ENCODE measurements at places on chromosomes 11 and 22.
A peak's percentile ranks its signal among the peaks of the same experiment; 100 is the strongest.

DNA sequence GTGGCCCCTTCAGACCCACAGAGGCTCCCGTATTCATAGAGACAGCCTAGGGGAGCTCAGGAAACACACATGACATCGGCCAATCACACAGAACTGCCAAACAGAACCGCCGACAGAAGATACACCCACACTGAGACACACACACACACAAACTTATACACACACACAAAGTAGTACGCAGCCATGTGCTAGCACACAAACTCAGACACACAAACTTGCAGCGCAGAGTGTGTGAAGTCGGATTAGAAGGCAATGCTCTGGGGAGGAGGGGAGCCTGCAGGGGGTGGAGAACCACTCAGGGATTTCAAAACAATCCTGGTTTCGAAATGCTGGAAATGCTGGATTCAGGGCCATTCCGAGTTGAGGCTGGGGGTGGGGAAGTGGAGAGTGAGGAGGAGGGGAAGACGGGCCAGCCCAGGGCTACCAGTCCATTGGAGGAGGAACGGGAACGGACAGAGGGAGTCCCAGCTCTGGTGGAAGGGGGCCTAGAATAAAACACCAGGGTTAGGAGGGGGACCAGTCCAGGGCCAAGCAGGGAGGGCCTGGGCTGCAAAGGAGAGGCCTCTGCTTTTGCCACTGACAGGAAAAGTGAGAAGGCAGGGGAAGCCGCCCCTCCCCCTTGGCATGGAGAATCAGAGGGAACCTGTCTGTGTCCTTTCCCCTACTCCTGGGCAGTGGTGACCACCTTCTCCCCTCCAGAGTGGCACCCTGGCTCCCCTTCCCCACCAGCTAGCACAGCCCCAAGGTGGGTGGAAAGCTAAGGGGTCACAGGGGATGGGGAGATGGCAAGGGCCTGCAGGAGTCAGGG, 4.4 kb downstream of the BCL9L start:
- no peak for DNase-seq

DNA sequence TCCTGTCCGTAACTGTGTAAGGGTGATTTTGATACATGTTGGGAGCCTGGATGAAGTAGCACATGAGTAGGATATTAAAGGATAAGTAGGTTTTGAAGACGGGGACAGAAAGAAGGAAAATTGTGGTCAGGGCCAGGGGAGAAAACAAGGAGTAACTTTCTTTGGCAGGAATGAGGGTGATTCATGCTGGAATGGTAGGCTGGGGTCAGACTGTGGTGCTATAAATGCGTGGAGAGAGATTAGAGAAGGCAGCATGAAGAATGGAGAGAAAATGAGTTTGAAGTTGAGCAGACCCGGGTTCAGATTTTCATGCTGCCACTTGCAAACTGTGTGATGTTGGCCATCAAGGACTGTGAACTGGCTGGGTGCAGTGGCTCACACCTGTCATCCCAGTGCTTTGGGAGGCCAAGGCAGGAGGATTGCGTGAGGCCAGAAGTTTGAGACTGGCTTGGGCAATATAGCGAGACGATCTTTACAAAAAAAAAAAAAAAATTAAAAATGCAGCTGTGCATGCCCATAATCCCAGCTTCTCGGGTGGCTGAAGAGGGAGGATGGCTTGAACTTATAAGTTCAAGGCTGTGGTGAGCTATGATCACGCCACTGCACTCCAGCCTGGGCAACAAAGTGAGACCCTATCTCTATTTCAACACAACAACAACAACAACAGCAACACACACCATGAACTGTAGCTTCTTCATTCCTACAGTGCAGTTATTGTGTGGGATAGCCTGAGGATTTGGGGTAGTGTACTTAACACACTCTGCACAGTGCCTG, 22.3 kb downstream of the ZBTB16 start:
- DNase-seq: no peak

- DNase-seq: no peak
These were observed 14.2 kb upstream of the OLFML1 start for GRCh38 chr11:7471071-7471470.

DNA sequence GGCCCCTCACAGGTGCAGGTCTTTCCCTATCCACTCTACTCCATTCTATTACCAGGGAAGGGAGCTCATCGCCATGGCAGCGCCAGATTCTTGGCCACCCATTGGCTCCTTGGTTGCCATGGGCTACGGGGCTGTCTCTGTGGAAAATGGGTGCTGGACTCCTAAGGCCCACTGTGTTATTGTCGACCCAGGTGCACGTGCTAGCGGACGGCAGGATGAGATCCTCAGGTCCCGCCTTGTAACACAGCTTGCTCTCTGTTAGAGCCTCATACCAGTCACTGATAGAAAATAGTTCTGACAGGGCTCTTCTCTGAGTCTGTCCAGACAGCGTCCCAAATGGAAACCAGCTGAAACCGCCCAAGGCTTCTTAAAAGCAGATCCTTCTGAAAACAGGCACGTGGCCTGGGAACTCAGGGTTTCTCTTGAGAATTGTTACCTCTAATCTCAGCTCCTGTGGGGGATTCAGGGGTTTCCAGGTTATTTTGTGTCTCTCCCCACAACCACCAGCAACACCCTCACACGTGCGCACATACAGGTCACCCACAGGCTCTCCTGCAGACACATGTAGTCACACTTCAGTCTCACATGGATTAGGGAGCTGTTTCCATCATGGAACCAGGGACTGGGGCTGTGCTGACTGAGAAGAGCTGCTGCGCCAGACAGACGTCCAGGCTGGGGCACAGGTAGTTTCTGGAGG, 1.5 kb downstream of the TUB start:
- DNase-seq: no peak

- no peak for DNase-seq
These were observed at the start of gene GPR83 for GRCh38 chr11:94400839-94401772. GPR83 (minus strand) TSS chr11:94401419; CDS start chr11:94401247, 172 bp downstream.

DNA sequence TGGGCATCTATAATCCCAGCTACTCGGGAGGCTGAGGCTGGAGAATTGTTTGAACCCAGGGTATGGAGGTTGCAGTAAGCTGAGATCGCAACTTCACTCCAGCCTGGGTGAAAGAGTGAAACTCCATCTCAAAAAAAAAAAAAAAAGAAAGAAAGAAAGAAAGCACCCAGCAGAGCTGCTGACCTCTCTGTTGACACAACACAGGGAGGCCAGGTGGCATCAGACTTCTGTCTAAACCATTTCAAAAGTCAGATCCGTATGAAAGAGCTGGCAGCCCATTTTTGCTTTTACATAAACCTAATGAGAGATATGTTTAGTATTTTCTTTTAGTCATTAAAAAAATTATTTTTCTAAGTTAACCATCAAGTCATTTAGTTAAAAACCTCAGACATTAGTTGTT, 64.4 kb upstream of the RRM1 start:
- DNase-seq: no peak

GRCh38 chr11:16926883-16927626, 87.2 kb downstream of the PLEKHA7 start:
- DNase-seq: no peak

DNA sequence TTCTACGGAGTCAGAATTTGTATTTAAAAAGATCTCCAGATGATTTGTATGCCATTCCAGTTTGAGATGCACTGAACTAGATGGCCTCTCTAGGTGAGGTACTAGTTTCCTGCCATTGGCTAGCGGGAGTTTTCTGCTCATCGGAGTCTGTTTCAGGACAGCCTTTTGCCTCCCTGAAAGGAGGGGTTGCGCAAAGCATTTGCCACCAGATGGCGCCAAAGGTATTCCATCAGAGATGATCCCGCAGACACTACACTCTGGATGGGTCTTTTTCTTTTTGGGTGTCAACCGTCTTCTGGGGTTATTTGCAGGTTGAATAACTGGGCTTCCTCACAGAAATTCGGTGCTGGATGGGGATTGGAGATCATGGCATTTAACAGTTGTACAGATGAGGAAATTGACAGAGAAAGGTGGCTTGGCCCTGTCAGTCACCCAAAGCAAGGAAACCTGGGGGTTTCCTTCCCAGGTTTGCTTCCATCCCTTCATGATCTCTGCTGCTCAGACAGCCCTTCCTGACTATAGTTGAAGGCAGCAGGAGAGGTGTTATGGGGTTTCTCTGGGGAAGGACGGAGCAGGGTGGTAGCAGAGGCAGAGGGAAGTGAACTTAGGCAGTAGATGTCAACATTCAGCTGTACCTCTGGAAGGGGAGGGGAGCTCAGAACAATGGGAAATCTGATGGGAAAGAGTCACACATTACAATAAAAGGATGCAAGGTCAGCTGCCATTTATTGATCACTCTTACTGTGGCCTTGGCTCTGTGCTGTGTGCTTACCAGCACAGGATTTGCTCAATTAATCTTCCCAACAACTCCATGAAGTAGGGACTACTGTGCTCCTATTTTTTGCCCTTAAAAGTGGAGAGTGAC, 81.6 kb downstream of the CCDC81 start:
- peak; percentile 69 for DNase-seq

- DNase-seq: no peak
These were observed 800.9 kb downstream of the BRD1 start for GRCh38 chr22:49026494-49027367.

- no peak for DNase-seq
These were observed 22.4 kb downstream of the CCDC82 start for GRCh38 chr11:96367342-96367741.

GRCh38 chr11:35190804-35191348, 51.9 kb downstream of the CD44 start:
- no peak for DNase-seq

DNA sequence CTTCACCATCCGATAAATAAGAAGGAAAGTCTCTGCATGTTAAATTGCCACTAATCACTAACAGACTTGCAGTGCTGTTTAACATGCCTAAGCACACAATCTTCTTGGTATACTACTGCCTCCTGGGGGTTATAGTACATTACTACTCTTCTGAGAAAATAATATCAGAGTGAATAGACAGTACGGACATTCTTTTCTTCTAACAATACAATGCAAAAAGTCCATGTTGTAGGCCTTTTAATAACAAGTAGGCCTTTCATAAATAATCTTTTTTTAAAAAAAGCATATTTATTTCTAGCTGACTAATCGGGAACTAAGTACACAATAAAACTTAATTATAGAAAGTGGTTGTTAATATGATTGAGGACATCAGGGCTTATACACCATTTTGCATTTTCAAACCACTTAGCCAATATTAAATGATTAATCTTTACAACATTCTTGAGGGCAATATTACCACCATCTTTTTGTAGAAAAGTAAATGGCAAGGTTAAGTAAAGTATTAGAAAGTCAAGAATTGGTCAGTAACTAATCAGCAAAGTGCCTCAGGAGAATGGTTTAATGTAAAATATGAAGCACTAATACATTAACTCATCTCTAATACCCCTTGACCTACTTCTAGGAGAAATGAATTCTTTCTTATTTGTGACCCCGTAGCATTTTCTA, 84.7 kb downstream of the TTC28 start:
- DNase-seq: no peak

DNA sequence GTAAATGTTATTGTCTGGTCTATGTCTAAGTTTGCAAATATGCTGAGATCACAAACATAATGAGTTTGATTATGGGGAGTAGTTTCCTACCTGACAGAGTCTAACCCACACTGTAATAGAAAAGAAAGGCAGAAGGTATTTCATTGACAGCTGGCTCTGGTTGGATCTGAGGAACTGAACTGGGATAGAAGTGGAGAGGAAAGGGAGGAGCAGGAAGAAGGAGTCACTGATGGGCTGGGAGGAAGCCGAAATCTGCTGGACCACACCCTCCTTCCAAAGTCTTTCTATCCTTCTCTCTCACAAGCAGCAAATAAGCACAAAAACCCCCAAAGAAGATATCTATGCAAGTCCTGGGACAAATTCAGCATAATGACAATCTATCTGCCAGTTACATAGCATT, 11.7 kb downstream of the BLID start:
- no peak for DNase-seq

DNA sequence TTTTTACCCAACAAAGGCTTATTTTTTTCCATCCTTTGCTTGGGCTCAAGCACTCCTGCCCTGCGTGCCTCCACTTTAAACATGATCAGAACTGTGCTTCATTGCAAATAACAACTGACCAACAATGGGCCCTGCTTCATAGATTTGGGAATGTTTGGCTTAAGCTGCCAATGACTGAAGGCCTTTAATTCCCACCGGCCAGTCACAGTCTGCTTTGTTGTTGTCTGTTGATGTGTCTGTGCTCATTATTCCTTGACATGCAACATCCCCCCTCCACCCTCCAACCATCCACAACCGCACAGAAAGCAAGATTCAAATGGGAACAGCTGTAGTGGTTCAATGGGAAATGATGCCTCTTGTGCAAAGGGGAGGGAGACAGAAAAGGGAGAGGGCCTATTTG, 23.0 kb downstream of the PAX6 start:
- DNase-seq: no peak

GRCh38 chr22:20131597-20131858, at the start of gene ZDHHC8:
ZDHHC8 (plus strand) TSS chr22:20131804; CDS start chr22:20131948, 144 bp downstream.
- DNase-seq: peak; percentile 25

- no peak for DNase-seq
These were observed 14.8 kb upstream of the FAM168A start for GRCh38 chr11:73612601-73613140.

DNA sequence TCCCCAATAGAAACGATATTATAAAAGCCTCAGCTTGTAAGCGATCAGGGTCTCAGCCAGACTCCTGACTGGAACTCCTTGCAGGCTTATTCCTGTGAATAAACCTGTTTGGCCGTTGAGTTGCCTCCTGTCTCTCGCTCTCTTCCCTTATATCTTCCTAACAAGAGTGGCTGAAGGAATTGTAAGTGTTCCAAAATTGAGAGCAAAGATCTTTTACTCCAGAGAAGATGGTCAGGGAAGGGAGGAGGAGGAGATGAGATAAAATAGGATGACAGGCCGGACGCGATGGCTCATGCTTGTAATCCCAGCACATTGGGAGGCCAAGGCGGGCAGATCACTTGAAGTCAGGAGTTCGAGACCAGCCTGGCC, 1.2 kb upstream of the SLC37A4 start:
- no peak for DNase-seq

DNA sequence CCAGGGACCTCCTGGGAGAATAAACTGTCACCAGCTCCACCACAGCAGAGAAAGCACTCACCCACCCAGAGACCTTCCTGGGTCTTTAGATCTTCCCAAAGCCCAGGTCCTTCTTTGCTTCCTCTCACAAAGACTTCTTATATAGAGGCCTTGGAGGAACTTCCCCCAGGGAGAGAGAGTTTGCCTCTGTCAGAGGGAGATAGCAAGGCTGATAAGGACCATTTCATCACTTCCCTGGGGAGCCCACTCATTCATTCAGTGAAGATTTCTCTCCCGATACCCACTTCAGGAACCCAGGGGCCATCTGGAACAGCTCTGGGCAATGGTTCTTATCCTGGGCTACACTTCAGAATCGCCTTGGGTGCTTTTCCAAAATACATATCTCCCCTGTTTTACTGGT, at the start of gene PRG2:
Gene PRG2 (minus strand): TSS at position 116 of the 400 bp plus-strand sequence. CDS start 706 bp downstream, outside the sequence.
- no peak for DNase-seq

- DNase-seq: no peak
These were observed 532 bp upstream of the VSIG2 start for GRCh38 chr11:124752471-124753102.

DNA sequence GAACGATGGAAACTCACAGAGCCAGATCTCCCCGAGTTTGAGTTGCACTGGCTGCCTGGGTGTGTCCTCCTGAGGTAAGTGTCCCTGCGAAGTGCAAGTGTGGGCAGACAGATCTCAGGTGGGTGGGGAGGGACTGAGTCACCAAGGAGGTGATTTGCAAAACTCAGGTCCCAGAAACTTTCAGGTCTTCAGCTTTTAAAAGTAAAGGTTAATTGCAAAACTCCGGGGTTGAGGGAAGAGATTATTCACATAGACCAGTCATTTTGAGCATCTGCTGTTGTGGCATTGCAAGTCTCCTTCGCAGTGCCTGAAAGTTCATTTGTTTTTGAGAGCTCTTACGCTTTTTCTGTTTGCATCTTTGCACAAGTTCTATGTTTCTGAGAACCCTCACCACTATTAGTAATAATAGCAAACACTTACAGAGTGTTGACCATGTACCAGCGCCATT, 7.1 kb downstream of the CD44 start:
- no peak for DNase-seq

- DNase-seq: no peak
These were observed 16.2 kb upstream of the EIF4G2 start for GRCh38 chr11:10824888-10825287.

Data from stimulated activated CD8-positive, alpha-beta memory T cell treated with anti-CD3 and anti-CD28 coated beads, Interleukin-2, amount 100 ng/mL, for 48 hours (primary cell).